ENCODE measurements at places on chromosomes 12 and 14. TPM values are rescaled to one million over a fixed set of nuclear protein-coding genes. Genes with fewer than 3 reads are reported as not detected.

DNA sequence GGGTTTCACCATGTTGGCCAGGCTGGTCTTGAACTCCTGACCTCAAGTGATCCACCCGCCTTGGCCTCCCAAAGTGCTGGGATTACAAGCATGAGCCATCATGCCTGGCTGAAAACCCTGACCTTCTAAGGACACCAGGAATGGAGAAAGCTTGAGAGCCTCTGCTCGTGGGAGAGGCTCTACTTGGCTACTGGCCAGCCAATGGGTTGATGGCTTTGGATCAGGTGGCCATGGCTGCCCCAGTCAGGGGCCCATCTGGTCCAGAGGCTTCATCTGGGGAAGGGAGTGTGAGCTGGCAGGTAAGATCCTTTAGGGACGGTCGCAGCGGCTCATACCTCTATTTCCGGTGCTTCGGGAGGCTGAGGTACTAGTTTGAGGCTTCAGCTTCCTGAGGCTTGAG lies 42.5 kb upstream of the PPP1CC start:
- DNase-seq = no peak

DNA sequence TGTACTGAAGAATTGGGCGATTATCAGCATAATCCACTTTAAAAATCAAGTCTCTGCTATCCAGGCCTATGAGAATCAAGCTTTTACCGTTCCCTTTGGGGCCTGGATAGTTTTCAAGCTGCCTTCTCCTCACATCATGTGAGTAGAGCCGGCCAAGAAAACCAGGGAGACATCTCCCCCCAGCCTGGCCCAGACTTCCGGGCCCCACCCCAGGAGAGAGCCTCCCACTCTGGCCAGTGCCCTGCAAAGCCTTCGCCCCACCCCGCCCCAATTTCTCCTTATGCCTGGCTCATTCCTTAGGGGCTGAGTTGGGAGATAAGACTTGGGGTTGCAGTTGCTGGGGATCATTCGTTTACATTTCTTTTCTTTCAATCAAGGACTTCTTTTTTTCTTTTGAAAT lies 1.4 kb upstream of the TMEM132C start:
- DNase-seq = no peak

DNA sequence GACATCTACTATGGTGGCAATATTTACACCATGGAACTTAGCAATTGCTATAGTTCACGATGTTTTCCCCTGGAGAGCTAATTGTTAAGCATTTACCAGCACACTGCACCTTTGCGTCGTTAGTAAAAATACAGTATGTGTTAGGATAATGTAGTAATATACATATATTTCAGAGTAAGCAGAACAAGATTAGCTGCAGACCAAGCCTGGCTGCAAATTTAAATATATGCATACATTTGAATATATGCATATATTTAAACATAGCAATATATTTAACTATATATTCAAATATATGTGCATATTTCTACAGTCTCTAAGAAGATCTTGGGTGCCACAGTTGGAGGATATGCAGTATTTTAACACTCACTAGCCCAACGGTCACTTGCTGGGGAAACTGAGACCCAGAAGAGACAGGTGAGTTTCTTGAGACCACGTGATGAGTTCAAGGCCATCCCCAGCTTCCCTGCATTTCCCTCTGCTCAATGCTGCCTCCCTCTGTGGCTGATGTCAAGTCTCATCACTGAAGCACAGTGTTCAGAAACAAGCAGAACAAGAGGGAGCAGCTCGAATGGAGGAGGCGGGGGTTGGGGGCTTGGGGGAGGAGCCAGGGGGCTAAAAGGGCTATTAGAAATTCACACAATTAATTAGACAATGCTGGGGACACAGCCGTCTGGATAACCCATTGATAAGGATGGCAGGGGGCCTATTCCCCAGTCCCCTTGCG lies 708.0 kb downstream of the MED13L start:
- no peak for DNase-seq

GRCh38 chr14:75720842-75721498 lies 59.9 kb downstream of the TTLL5 start:
- peak; percentile 79 for DNase-seq

- peak; percentile 54 for DNase-seq
Observed at GRCh38 chr14:24390701-24391468, 7.9 kb upstream of the NYNRIN start.

GRCh38 chr14:22569106-22569736 lies 19.8 kb downstream of the DAD1 start:
- DNase-seq = no peak

DNA sequence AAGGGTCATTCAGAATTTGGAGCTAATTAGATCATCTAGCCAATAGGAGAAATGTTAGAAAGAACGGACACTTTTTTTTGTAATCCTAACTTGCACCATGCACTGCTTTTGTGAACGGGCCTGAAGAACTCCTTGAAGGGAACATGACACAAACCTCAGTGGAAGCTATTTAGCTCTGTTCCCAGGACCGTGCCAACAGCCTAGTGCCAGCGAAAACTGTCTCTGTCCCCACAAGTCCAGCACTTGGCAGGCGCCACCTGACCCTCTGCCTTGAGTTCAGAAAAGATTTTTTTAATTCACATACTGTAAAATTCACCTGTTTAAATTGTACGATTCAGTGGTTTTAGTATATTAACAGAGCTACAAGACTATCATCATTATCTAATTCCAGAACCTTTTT lies 31.3 kb upstream of the KCNA5 start:
- no peak for DNase-seq

DNA sequence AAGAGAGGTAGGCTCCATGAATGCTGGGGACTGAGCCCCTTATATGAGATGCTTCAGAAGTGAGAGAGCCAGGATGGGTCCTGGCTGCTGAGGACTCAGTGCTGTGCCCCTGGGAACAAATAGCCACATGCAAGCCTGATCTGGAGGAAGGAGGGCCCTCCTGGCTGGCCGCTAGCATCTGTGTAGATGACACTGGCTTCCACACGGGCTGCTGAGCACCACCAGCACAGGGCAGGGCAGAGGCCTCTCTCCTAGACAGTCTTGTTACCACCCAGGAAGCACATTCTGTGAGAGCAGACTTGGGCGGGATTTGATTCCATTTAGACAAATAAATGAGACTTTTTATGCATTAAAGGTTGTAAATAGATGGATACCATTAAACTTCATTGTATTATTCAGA lies 48.0 kb downstream of the ZNF664 start:
- no peak for DNase-seq

GRCh38 chr12:113134521-113134951 lies 1.0 kb downstream of the RASAL1 start:
- DNase-seq = no peak

GRCh38 chr14:70685474-70686197 lies 43.9 kb downstream of the TTC9 start:
- peak; percentile 58 for DNase-seq

DNA sequence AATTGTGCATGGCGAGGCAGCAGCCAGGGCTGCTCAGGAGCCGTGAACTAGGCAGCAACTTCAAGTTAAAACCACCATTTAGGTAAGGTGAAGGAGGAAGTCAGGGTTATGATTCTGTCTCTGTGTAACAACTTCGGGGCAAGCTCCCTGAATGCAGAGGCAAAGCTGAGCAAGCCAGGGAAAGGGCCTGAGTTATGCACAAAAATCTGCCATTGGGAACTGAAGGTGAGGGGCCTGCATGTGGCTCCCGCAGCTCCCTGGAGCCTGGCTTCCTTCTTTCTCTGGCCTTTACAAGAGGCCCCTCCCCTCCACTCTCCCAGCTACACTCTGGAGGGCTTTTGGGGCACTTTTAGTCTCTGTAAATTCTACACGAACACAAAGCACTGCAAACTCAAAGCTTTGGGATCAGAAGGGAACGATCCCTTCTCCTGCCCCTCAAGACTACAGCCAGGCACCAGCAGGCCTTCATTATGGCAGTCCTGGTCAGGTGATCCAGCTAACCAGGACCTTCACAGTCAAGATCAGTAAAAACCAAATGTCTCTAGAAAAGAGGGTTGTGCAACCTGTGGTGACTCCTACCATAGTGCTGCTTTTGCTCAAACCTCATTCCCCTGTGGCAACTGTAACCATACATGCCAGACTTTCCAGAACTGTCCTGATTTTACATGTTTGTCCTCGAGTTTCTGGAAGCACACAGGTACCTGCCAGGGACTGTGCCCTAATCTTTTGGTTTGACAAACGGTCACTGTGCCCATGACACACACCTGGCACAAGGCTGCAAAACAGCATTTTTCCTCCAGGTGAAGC lies 67.2 kb upstream of the PTGR2 start:
- no peak for DNase-seq

DNA sequence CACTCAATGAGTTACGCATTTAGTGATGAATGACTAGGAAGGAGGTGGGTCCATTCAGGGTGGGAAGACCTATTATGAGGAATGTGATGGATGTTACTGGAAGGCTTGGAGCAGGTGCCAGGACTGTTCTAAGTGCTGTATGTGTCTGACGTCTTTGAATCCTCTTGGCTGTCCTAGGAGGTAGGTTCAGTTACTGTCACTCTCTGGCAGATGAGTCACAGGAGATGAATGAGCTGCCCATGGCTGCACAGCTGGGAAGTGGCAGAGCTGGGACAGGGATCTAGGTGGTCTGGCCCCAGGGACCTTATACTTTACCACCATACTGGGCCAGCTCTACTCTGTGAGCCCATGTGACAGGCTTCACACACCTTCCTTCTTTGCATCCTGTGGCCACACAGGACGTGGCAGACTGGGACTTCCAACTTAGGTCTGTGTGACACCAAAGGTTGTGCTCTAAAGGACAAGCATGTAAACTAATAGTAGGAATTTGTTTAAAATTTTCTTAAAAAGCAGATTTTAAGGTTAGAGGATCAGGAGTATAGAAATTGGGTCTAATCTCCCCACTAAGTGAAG lies 24.0 kb downstream of the TCTN1 start:
- DNase-seq = no peak

DNA sequence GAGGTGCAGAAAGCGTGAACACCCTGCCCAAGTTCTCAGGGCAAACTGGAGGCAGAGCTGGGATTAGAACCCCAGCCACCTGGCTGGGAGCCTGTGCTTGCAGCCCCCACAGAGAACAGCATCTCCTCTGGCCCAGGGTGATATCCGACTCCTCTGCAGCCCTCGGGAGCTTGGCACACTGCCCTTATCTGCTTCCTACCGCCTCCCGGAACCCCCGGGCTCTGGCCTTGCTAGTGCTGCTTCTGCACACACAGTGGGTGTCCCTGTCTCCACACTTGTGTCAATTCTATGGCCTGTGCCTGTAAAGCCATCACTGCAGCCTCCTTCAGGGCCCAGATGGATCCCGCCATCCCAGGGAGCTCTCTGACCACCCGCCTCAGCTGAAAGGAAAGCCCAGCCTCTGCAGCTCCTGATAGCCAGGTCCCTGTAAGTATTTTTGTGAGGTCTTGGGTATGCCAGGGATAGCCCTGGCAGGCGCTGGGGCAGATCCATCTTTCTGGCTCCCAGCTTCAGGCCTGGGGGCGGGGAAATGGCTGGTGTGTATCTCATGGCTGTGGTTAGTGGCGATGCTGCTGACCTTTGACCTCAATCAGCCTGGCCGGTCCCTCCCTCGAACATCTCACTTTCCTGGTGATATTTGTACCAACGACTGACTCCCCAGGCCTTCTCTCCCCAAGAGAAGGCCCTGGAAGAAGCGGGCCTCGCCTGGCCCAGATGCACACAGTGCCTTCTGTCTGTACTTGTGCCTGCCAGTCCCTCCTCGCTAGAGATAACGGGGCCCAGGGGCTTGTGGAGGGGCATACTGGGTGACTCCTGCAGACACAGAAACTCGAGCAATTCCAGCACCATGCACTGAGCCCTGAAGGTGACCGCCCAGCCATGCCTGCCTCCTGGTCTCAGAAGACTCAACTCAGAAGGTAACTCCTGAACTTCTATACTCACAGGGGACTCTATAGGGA lies 183.8 kb downstream of the CALM1 start:
- DNase-seq = no peak

DNA sequence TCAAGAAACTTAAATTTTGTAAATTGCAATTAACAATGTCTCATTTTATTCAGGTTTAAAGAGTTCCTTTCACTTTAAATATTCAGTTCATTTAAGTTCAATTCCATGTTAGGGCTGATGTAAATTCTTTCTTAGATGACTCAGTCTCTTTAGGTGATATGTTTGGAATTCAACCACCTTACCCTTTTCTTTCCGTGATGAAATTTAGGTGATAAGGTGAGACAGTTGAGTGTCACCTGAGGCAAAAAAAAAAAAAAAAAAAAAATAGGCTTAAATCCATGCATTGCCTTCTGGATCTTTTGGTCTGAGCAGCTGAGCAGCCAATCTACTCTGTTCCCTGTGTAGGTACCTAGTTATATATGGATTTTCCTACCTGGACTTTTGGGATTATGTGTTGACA lies 299.5 kb downstream of the DAD1 start:
- no peak for DNase-seq

GRCh38 chr12:49664591-49665239 lies 41.4 kb downstream of the PRPF40B start:
- peak; percentile 6 for DNase-seq

DNA sequence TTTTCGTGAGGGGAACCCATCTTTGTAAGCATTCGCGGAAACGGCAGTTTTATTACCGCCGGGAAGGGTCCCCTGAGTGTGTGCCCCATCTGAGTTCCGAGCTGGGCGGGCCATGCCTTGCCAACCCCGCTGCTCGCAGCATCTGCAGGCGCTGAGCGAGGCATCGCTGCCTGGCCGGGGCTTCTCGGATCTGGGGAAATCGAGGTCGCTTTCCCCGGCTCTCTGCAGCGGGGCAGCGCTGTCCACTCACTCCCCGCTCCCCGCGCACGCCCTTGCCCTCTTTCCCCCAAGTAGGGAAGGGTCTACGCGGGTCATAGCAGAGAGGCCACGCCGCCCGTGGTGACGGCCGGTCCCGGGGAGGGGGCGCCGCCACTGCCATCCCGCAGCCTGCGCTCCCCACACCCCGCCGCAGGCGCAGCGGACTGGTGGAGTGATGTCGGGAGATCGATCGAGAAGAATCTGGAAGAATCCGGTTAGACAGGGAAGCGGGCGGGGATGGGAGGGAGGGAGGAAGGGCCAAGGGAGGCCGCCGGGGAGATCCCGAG lies 507 bp upstream of the FKBP4 start:
- no peak for DNase-seq

DNA sequence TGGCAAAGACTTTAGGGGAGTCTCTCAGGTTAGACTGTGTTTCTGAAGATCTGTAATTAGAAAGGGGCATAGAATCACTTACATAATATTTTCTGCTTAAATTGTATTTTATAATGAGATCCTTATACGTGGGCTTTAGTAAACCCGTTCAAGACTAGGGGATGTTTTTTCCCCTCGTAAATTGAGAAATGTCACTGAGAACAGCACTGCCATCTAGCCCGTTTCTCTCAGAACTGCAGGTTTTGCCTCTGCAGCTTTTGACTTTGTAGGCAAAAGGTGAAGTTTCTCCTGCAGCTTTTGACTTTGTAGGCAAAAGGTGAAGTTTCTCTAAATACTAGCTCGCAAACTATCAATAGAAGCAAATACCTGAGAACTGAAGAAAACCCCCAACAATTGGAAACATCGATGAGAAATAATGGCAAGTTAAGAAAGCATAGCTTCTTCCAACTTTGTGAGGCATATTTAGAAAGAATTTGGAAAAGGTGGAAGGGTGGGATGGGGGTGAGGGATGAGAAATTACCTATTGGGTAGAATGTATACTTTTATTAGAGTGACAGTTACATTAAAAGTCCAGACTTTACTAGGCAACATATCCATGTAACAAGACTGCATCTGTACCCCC lies 9.9 kb upstream of the ASPG start:
- DNase-seq = no peak

LRP1-AS gene
- total RNA-seq = not detected

HOXC10 gene
- total RNA-seq = 19.8 TPM

PUS7L gene
- 24.3 TPM for total RNA-seq

TSPAN19 gene
- total RNA-seq = not detected

PRH2 gene
- total RNA-seq = not detected

LALBA gene
- total RNA-seq = not detected

BCL2L14 gene
- not detected for total RNA-seq

GLI1 gene
- 0.03 TPM for total RNA-seq
